ENCODE measurements at places on chromosomes 3 and 15.

- peak; percentile 23 for DNase-seq
These were observed 135.9 kb downstream of the CMSS1 start for GRCh38 chr3:99953596-99953995.

DNA sequence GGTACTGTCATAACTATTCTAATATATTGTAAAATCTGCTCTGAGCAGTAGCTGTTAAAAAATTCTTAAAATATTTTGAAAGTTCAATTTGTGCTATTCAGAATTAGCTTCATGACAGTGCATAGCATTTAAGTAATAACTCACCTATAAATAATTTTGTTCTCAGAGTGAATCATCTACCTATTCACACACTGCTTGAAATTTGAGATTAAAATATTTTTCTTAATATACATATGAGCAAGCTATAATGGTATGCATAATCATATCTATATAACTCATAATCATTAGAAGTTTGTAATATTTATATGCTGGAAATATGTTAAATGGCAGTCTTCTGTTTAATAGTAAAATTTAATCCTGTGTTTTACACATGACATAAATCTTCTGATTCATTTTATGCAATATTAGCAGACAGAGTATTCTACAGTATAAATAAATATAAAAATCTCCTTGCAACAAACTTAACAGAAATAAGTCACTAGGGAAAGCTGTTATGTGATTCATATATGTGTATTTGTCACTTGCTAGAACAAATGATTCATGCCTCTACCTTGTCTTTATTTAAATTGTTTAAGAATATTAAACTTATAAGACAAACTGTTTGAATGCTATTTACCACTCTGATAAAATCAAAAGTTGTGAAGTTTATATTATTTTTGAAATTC is 710.8 kb downstream of the PLOD2 start:
- no peak for DNase-seq

- peak; percentile 84 for DNase-seq
These were observed 52.7 kb upstream of the SPATA12 start for GRCh38 chr3:57007521-57008460.

- DNase-seq, result no peak
These were observed 253.8 kb upstream of the IGF1R start for GRCh38 chr15:98394546-98394945.

DNA sequence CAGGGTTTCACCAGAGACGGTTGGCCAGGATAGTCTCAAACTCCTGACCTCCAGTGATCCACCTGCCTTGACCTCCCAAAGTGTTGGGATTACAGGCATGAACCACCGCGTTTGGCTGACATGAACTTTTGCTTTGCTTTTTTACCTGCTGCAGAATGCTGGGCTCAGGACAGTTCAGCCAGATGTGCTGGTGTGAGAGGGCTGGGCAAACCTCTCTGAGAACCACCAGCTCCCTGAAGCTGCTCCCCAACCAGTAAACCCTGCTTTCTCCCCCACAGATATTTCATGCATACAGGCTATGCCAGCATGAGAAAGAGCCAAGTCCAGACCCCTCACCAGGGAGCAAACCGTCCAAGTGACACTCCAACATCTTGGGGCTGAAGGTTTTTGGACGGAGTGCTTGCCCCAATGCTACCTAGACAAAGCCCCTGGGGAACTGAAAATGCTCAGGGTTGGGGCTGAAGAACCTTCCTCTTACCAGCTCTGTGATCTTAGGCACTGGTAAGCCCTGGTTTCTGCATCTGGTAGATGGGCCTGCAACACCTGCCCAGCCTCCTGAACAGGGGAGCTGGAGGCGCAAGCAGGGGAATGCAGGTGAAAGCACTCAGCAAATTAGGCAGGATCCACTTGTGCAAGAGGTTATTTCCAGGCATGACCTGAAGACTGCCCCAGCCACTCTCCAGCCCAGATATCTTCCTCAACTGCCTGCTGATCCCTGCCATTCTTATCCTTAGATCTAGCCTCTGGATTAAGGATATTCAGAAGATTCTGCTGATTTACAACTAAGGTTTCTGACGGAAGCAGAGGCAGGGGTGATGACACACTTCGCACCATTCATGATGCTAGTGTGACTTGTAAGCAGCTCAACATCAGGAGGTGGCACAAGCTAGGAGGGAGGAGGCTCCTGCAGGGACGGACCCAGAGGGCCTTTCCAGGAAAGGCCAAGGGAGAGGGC is 78.8 kb downstream of the TLE3 start:
- DNase-seq, result no peak

GRCh38 chr3:24197809-24198208 is 252.7 kb downstream of the NR1D2 start:
- DNase-seq, result no peak

- no peak for DNase-seq
These were observed 1539.9 kb downstream of the SI start for GRCh38 chr3:163538387-163538786.

- no peak for DNase-seq
These were observed 56.0 kb downstream of the P3H2 start for GRCh38 chr3:190064659-190065058.

GRCh38 chr3:169923189-169923588 is 11.8 kb downstream of the SAMD7 start:
- DNase-seq, result no peak

- DNase-seq, result no peak
These were observed 389.8 kb downstream of the TBC1D5 start for GRCh38 chr3:17352620-17353019.

- no peak for DNase-seq
These were observed 18.4 kb downstream of the CTXND1 start for GRCh38 chr15:80233581-80233980.

DNA sequence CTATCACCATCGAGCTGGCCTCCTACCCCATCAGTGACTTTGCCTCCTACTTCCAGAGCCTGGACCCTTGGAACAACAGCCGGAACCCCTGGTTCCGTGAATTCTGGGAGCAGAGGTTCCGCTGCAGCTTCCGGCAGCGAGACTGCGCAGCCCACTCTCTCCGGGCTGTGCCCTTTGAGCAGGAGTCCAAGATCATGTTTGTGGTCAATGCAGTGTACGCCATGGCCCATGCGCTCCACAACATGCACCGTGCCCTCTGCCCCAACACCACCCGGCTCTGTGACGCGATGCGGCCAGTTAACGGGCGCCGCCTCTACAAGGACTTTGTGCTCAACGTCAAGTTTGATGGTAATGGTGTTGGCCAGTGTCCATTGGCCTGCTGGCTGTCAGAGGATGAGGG is 6.1 kb downstream of the GRM2 start:
- DNase-seq, result no peak

DNA sequence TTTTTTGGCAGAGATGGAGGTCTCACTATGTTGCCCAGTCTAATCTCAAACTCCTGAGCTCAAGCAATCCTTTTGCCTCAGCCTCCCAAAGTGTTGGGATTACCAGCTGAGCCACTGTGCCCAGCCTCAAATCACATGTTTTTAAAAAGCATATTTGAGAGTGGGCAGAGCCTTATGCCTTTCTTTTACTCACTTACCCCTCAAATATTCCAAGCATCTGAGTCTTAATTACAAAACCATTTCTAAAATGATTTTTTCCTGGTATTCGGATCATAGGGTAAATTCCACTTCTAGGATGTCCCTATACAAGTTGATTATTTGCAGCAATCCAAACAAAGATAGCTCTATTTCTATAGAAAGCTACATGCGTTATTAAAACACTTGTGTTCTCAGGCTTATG is 106.1 kb downstream of the RFTN1 start:
- DNase-seq, result no peak

DNA sequence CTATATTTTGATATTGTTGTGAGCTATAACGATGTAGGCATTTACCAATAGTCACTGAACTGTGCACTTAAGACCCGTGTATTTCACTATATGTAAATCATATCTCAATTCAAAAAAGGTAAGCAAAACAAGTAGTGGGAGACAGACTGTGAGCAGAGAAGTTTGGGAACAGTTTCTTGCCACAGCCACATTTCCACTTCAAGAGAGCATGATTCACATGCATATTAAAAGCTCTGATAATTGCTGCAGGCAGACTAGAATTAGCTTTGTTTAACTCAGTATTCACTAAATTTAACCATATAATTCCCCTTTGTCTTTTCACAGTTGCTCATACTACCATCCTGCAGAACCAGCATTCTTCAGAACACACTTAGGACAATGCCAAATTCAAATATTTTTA is 168.4 kb upstream of the ZNF385D start:
- no peak for DNase-seq

DNA sequence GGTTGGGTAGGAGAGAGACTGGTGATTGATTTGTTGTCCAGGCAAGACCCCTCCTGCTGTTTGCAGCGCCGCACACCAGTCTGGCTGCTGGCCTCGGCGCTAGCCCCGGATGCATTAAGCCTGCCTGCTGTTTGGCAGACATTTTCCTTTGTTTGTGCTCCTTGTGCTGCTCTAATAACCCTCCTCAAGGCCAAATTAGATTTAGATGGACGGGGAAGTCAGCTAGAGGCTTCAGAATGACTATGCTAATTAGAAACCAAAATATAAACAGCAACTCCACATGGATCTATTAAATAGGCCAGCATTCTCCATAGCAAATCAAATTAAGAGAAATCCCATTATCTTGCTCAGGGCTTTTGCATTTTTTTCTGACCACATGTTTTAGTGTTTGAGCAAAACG is 445.2 kb downstream of the SQOR start:
- DNase-seq, result no peak

- no peak for DNase-seq
These were observed 51.0 kb downstream of the USP13 start for GRCh38 chr3:179703816-179704215.

DNA sequence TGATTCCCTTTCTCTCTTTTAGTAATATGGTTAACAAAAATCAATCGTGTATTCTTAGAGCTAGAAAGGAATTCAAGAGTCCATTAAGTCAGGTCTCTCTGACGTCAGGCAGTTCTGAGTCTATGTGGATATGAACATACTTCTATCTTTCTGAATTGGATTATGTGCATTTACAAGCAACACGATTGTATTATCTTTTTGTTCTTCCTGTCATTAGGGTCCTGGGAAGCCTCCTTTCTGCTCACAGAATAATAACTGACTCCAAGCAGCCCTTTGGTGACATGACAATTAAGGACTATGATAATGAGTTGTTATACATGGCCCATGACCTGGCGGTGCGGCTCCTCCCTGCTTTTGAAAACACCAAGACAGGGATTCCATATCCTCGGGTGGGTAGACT is 14.0 kb downstream of the EDEM1 start:
- DNase-seq, result no peak

DNA sequence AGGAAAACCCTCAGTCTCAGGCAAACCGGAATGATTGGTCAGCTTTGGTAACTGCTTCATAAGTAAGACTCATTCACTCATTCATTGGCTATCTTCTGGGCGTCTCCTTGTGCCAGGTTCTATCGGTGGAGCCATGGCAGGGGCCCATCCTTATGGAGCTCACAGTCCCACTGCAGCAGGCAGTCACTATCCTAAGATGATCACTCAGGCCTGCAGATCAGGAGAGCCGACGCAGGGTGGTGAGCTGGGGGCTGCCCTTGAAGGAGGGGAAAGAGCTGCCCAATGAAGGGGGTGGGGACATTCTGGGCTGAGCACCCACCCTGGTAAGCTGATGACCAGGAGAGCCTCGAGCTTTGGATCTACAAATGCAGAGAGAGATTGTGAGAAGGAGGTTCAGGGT is 20.5 kb upstream of the FGD5 start:
- no peak for DNase-seq

GRCh38 chr3:105958237-105959000 is 89.6 kb upstream of the CBLB start:
- no peak for DNase-seq

DNA sequence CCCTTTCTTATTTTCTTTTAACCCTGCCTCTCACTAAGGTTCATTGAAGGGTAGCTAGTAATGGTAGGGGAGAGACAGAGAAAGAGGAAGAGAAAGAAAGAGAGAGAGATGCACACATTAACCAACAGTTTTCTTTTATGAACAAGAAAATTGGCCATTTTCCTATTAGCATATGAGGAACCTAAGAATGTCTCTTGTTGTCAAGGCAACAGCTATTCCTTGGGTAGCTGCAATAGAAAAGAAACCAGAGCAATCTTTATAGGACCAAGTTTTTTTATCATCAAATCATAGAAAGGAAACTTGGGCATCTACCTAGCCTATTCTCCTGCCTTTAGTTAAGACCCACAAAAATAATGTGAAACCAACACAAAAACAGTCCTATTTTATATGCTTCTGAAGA is 15.0 kb upstream of the CCDC39 start:
- no peak for DNase-seq

GRCh38 chr3:64260431-64260830 is 35.2 kb upstream of the PRICKLE2 start:
- DNase-seq, result no peak

GRCh38 chr3:180611006-180611405 is 9.0 kb downstream of the TTC14 start:
- no peak for DNase-seq

DNA sequence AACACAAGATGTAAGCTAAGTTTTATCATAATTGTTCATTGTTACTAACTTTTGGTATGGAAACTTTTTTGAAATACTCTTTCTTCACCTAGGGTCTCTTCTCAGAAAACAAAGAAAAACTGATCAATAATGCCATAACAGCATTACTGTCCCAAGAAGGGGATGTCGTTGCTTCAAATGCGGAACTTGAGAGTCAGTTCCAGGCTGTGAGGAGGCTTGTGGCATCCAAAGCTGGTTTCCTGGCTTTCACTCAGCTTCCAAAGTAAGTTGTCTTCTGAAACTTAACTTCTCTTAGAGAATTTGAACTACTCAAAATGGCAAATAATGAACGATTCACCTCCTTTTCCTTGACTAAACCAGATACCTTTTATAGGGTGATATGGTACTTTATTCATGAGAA is 39.3 kb downstream of the DNAJC13 start:
- DNase-seq, result no peak

- DNase-seq, result peak; percentile 65
These were observed 1.4 kb downstream of the ACVR2B start for GRCh38 chr3:38454884-38455638.

GRCh38 chr3:52848617-52849016 is 13.8 kb upstream of the MUSTN1 start:
- peak; percentile 67 for DNase-seq

DNA sequence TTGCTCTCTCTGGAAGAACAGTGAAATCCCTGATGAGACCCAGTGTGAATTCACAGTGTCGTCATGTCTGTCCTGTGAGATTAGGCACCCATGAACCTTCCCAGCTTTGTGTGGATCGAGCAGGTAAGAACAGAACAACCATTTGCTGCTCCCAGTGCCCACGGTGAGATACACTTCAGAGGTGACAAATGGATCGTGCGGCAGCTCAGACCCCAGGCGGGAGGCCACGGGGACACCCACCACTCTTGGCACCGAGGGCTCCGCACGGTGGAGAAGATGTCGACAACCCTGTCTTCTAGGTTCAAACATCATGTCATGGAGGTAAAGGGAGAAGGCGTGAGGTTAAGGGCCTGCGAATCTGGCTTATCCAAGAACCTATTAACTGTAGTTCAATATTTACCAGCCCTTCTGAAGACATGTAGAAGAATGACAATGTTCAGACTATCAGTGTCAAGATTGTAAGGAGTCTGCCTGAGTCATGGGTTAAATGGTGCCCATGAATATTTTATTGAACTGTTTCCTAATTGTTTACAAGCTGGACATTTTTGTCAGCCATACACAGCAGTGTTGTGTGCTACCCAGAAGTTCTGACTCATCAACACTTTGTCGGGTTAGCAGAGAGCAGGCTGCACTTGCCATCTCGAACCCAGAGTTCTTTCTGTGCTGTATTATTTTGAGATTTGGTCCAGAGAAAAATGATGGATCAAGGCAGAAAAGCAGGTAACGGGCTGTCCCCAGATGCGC is 15.5 kb upstream of the PCSK6 start:
- DNase-seq, result peak; percentile 14

- no peak for DNase-seq
These were observed 2.2 kb downstream of the ZXDC start for GRCh38 chr3:126473292-126474168.

Measured in EL (cell line).